ENCODE measurements at places on chromosomes 3 and 15. TPM values are rescaled to one million over a fixed set of nuclear protein-coding genes. Genes with fewer than 3 reads are reported as not detected.

PLAAT1 gene
- total RNA-seq = 24.3 TPM

CHRM5 gene
- total RNA-seq = not detected

TIGIT gene
- total RNA-seq = 0.09 TPM

ABI3BP gene
- total RNA-seq = 189 TPM

MAGI1 gene
- 14.1 TPM for total RNA-seq

COL8A1 gene
- total RNA-seq = 1.1 TPM

MYO5C gene
- 5.3 TPM for total RNA-seq

ADAMTS9 gene
- 97.4 TPM for total RNA-seq

TGM4 gene
- not detected for total RNA-seq

SPINK8 gene
- total RNA-seq = not detected

GMNC gene
- 0.09 TPM for total RNA-seq

TNFSF10 gene
- 11.3 TPM for total RNA-seq

MST1R gene
- 1.2 TPM for total RNA-seq

EXD1 gene
- not detected for total RNA-seq

COL7A1 gene
- total RNA-seq = 4.2 TPM

LCTL gene
- total RNA-seq = not detected

PTH1R gene
- 20.7 TPM for total RNA-seq

PARP9 gene
- 12.7 TPM for total RNA-seq

Data from muscle of leg (tissue), 16 donors.